ENCODE measurements at places on chromosomes 3 and 15.

- DNase-seq, result no peak
Measured at GRCh38 chr15:48678851-48679250, 33.3 kb upstream of the FBN1 start.

GRCh38 chr3:120284747-120285507 lies at the start of gene GPR156:
Gene GPR156 (minus strand): TSS chr3:120285222. CDS start chr3:120244098, 41,124 bp downstream.
- DNase-seq, result no peak

DNA sequence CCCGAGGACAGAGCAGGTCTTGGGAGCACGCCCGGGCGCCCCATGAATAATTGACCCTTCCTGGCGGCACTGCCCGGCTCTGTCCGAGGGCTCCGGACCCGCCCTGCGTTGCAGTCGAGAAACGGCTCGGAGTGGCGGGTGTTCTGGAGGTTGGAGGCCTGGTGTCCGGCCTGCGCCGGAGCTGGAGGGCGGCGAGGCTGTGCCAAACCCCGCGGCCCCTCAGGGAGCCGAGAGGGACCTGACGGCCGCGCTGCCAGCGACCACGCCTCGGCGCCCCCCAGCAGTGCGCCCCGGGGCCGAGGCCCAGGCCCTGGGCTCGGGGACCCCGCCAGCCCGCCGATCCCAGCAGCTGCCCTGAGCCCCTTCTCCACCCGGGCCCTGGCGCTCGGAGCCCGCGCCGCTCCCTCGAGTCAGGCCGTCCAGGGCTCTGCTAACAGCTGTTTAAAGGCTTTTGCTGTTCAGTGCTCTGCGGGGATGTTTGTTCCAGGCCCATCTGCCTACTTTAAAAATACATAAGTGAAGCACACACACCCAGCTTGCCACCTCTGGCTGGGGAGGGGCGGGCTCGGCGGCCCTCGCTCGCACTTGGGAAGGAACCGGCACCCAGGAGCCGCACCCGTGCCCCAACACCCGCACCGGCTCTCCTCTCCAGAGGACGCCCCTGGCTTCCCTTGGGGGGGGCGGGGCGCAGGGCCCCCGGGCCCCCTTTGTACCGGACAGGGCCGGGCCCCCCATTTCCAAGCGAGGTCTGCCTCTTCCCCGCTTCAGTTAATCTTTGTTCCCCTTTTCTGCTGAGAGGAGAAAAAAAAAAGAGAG lies 730 bp upstream of the ZNF710 start:
- no peak for DNase-seq

GRCh38 chr3:30753766-30754165 lies 140.7 kb downstream of the GADL1 start:
- no peak for DNase-seq

DNA sequence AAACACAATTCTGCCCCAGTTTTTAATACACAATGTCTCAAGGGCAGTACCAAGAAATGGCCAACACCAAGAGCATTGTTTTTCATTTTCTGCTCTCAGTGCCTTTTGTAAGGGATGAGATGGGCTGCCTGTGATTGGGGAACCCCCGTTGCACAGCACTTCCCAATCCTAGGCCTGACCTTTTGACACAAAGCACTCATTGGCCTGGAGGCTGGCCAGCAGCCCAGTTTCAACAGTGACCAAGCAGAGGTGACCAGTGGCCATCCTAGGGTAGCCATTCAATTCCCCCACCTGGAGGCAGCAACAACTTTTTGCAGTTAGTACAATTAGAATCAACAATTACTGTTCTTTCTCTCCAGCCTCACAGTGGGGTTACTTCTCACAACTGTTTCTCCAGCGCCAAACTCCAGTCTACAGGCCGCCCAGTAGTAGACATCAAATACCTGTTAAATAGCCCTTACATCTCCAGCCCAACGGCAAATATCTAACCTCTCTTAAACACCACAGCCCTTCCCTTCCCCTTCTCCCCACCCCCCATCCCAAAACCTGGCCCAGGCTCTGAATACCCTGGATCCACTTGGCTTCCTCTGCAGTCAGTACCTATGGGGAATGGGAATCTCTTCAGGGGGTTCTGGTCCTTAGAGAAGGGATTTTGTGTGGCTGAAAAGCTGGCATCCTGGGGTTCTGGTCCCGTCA lies 8.9 kb upstream of the LRRC2 start:
- no peak for DNase-seq

DNA sequence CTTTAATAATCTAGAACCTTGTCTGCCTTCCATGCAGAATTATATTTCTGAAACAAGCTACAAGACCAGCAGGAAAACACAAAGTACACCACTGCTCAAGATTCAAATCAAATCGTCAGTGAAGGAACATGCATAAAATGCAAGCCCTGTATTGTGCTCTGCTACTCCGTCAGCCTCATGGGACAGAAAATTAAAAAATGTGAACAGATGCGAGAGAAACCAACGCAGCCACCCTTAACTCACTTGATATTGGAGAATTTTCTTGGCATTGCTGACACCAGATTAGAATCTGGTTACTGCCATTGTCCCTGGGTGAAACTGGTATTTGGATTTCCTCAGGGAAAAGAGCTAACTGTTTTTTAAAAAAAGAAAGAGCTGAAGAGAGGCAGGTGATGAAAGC lies 23.6 kb downstream of the ANXA2 start:
- DNase-seq, result no peak

DNA sequence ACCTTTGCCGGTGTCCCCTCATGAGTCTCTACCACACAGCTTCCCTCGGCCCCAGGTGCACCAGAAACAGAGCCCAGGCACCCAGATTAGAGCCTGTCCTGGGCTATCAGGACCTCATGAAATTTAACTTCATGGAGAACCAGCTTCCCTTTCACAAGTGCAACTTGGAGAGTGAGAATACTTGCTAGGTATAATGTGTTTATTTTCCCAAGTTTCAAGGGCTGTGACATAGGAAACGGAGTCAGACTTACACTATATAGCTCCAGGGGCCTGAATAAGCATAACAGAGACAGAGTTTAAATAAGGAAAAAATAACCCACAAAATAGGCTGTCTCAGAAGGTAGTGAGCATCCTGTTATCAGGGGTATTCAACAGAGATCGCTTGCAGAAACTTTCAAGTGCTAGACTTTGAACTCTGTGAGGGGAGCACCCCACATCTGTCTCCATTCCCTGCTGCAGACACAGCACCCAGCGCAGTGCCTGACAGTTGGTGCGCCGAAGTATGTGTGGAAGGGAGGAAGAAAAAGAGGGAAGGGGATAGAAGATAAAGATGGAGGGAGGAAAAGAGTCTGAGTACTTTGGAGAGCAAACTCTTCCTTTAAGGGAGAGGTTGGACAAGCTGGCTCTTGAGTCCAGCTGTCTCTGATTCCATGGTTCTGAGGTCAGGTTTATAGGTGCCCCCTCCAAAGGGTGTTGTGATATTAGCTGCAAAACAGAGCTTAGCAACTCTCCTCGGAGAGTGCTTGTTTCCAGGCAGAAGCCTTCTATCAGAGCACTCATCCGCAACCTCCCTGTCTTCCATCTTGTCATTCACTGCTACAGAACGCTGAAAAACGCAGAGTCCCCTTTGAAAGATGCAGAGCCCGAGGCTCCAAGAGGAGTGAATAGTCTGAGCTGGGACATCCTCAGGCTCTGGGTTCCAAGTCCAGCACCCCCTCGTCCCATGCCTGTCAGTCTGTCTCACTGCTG lies 84.8 kb downstream of the CPN2 start:
- DNase-seq, result no peak

GRCh38 chr3:89692601-89693000 lies 585.2 kb downstream of the EPHA3 start:
- DNase-seq, result no peak

DNA sequence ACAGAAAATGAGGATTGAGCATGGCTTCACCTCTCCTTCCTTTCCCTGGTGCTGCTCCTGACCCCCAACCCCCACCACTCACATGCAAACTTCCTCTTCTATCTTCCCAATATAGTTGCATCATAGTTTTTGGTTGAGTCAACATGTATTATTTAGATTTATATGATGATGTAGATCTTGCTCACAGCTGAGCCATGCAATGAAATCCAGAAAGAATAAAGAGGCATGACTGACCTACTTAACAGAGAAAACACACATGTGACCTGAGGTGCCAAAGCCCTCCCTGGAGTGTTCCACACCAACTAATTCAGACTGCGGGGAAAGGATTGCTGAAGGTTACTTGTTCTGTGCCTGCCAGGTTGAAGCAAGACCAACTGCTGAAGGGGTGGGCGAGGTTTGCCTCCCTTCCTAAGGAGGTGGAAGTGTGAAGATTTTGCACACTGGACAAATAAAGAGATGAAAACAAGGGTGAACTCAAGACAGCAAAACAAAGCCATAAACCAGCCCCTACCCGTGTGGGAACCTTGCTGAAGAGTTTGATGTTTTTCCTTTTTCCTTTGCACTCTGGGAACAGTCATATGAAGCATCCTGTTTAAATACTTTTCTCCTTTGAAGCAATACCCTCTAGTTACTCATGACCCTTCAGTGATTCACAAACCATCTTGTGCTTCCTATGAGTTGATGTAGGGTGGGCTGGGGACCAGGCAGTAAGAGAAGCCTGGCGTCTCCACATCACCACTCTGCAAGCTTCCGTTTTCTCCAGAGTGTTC lies 155.2 kb upstream of the UBE2E1 start:
- no peak for DNase-seq

All from prostate gland (tissue), 2 donors.